CD4-positive, alpha-beta T cell treated with Interleukin-17A for 1 hour (primary cell): ENCODE measurements at places on chromosomes 3 and 15.

DNA sequence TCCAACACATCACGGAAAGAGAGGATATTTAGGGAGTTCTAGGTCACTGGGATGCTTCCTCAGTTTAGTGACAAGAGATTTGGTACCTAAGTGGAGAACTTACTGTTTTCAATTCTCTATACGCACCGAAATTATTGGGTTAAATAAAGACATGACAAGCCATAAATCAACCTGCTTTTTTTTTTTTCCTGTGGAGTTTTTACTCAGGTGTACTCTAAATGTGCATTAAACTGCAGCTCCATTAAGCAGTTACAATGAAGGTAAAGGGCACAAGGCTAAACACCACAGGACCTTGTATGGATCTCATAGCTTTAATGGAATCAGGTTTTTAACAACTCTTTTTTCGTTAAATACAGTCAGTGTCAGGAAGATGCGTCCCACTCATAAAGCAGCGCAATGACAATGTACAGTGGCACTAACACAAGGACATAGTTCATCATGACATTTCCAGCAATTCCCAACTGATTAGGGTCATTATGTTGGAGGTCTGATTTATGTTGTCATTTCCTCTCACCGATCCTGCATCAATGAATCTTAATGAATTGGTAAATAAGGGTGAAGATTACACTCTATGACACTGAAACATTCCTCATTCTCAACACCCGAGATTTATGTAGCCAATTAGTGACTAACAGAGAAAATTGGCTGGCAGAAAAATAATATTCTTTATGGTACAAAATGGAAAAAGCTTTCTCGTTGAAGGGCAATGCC is 355.2 kb downstream of the FOXP1 start:
- no peak for DNase-seq

DNA sequence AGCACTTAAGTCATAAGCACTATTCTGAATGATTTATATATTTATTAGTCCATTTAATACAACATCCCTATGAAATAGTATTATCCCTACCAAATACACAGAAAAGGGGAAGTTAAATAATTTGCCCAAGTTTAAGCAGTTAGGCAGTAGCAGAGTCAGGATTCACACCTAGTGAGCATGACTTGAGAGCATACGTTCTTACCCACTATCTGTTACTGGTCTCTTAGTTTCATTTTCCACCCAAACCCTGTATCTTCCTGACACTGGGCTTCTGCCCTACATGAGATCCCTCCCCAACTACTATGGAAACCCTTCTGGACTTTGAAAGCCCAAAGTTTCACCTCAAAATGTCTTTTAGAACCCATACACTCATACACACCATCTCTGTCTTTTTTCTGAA is 4.4 kb upstream of the ATOSA start:
- DNase-seq = peak; percentile 45

- DNase-seq = no peak
These were observed 137.3 kb downstream of the OCA2 start for GRCh38 chr15:27961801-27962200.

DNA sequence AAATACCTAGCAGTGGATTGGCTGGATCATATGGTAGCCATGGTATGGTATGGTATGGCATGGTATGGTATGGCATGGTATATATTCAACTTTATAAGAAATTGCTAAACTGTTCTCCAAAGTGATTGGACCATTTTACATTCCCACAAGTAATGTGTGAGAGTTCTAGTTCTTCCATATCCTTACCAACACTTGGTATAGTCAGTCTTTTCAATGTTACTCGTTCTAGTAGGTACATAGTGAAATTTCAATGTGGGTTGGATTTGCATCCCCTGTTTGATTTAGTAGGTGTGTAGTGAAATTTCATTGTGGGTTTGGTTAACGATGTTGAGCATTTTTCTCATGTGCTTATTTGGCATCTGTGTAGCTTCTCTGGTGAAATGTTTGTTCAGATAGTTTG is 154.3 kb downstream of the ITPR1 start:
- no peak for DNase-seq

DNA sequence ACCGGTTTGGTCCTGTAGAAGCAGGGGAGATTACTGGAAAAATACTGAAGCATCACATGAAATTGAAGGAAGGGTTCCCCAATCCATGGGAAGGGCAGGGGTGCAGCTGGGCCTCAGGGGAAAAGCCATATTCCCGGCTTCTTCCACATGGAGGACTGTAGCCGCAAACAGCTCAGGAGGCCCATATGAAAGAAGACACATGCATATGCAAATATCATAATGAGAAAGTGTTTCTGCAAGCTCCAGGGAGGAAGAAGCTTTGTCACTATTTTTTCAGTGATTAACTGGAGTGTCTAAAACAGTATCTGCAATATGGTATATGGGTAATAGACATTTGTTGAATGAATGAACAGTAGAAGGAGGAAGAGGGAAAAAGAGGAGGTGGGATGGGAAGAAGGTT is 19.1 kb downstream of the DPH3 start:
- DNase-seq = no peak

GRCh38 chr15:40790718-40791117 is 16.2 kb upstream of the ZFYVE19 start:
- no peak for DNase-seq
